A673 (cell line): ENCODE measurements at places on chromosomes 7 and 10. TPM values are rescaled to one million over a fixed set of nuclear protein-coding genes. Genes with fewer than 3 reads are reported as not detected.

ELMO1 gene
- total RNA-seq = 0.33 TPM in 1 of 2 replicates, not detected in the other

GRCh38 chr10:3446221-3446620 lies 273.6 kb upstream of the PITRM1 start:
- DNase-seq = no peak
- H3K27ac ChIP-seq = no peak overlapping the region
- H3K4me1 ChIP-seq = no peaks in the 10 kb centered on the region

DNA sequence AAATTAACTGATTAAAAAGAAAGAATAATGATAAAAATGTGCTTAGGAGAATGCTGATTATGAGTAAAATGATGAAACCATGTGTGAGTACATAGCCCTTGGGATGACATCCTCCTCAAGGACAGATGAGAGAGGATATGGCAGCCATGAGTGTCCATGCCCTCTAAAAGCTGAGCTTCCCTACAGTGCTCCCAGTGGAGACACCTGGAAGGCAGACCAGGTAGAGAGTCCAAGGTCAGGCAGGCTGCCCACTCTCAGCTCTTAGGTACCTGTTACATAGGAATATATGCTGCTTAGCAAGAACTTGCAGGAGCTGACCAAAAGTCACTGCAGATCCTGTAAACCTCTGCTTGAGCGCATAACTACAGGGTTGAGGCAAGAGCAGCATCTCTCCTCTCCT lies 169.7 kb upstream of the TMEM229A start:
- no peak overlapping the region for H3K27ac ChIP-seq
- no peaks in the 10 kb centered on the region for H3K4me1 ChIP-seq
- H3K36me3 ChIP-seq = no peaks in the 10 kb centered on the region
- H3K4me3 ChIP-seq = no peak overlapping the region

WNT2 gene
- not detected in 2 replicates for total RNA-seq

DNA sequence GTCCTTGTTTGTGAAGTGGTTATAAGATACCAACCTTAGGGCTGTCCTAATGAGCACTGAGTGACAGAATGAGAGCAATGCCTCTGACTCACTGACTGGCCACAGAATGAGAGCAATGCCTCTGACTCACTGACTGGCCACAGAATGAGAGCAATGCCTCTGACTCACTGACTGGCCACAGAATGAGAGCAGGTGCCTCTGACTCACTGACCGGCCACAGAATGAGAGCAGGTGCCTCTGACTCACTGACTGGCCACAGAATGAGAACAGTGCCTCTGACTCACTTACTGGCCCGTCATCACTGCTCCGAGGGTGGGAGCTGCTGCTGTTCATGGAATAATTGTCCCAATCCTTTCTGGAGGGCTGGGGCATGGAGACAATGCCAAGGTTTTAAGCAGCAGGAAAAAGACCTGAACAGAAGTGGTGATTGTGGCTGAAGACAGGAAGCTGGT lies 265.2 kb upstream of the PPP2R2D start:
- H3K27ac ChIP-seq = no peak overlapping the region
- no peaks in the 10 kb centered on the region for H3K36me3 ChIP-seq
- peaks cover 8% of the 10 kb centered on the region for H3K27me3 ChIP-seq
- no peak overlapping the region for H3K4me3 ChIP-seq
- DNase-seq = no peak

GRCh38 chr7:13551503-13551902 lies 438.0 kb downstream of the ETV1 start:
- H3K36me3 ChIP-seq = no peaks in the 10 kb centered on the region
- no peak overlapping the region for H3K27ac ChIP-seq
- no peaks in the 10 kb centered on the region for H3K4me1 ChIP-seq
- DNase-seq = peak; percentile 52
- H3K27me3 ChIP-seq = no peaks in the 10 kb centered on the region

ASZ1 gene
- not detected in 2 replicates for total RNA-seq

- no peak overlapping the region for H3K27ac ChIP-seq
- H3K36me3 ChIP-seq = no peaks in the 10 kb centered on the region
- no peaks in the 10 kb centered on the region for H3K4me1 ChIP-seq
- no peak overlapping the region for H3K4me3 ChIP-seq
- no peak for DNase-seq
Measured at GRCh38 chr10:97805096-97805884, 33.5 kb upstream of the SFRP5 start.

SPDYE16 gene
- total RNA-seq = 0.13 TPM in 1 of 2 replicates, not detected in the other
